ENCODE measurements at places on chromosomes 3 and 15.

- H3K36me3 ChIP-seq = no peaks in the 10 kb centered on the region
- H3K27me3 ChIP-seq = no peaks in the 10 kb centered on the region
- no peak overlapping the region for H3K27ac ChIP-seq
- no peak overlapping the region for H3K4me3 ChIP-seq
Observed at GRCh38 chr3:43726521-43726920, 35.8 kb downstream of the ABHD5 start.

- H3K36me3 ChIP-seq = no peaks in the 10 kb centered on the region
- H3K4me3 ChIP-seq = peak overlapping the region; percentile 45
- no peak overlapping the region for H3K27ac ChIP-seq
- H3K27me3 ChIP-seq = no peaks in the 10 kb centered on the region
- peak; percentile 41 for DNase-seq
Observed at GRCh38 chr15:98753726-98754656, 105.7 kb downstream of the IGF1R start.

DNA sequence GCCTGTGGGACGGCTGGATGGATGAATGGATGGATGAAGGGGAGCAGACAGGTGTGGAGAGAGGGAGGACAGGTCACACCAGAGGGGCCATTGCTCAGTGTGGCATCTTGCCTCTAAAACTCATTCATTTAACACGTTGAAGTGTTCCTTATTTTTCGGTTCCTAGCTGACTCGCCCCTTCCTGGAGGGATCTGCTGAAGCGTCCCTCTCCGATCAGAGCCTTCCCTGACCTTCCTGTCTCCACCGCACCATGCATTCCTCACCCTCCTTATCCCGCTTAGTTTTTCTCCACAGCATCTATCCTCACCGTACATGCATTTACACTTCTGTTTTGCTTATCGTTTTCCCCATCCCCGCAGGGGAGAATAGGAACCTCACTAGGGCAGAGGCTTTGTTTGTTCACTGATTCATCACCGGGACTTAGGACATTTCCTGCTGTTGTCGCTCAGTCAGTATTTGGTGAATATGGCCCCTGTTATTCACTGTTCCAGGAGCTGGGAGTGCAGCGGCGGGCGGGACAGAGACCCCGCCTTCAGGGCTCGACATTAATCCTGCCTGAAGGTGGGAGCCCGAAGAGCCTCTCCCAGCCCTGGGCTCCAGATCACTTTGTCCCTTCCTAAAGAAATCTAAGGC lies 32.0 kb downstream of the FOXL2 start:
- DNase-seq = peak; percentile 86
- peak overlapping the region; percentile 97 for H3K27ac ChIP-seq
- H3K4me1 ChIP-seq = no peaks in the 10 kb centered on the region
- H3K36me3 ChIP-seq = no peaks in the 10 kb centered on the region

DNA sequence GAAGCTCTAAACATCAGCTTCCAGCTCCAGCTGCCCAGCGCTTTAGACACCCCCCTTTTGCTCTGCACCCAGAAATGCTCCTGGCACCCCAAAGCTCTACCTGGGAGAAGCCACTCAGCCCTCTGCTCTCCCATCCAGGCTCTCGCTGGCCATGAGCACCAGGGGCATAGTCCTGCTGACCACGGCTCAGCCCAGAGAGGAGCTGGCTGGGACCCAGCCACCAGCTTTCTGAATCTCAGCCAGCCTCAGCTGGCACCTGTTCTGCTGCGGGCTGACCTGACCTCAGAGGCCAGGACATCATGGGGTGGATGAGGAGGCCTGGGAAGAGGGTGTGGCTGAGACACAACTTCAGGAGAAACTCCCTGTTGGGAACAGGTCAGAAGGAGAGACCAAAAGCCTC lies 8.6 kb downstream of the NTRK3 start:
- DNase-seq = no peak
- no peak overlapping the region for H3K27ac ChIP-seq
- no peaks in the 10 kb centered on the region for H3K27me3 ChIP-seq
- H3K4me1 ChIP-seq = no peaks in the 10 kb centered on the region

DNA sequence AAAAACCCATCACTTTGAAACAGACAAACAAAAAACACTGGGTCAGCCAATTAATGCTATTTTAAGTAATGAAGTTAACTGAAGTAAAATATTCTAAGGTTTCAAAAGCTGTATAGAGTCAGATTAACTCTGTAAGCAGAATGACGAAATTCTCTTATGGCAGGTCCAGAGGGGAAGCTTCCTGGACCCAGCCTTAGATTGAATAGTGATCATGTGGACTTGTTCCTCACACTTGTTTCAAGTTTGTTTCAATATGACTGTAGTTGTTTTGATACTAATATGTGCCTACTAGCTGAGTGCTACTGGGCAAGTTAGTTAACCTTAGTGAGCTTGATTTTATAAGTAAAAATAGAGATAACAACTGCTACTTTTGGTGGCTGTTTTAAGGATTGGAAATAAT lies 32.6 kb downstream of the PLS1 start:
- no peak for DNase-seq
- H3K4me1 ChIP-seq = no peaks in the 10 kb centered on the region
- H3K27ac ChIP-seq = no peak overlapping the region
- H3K27me3 ChIP-seq = no peaks in the 10 kb centered on the region
- H3K36me3 ChIP-seq = peaks cover 2% of the 10 kb centered on the region

- peaks cover 30% of the 10 kb centered on the region for H3K4me1 ChIP-seq
- DNase-seq = peak; percentile 63
Observed at GRCh38 chr3:117131259-117131658, 421.7 kb downstream of the TUSC7 start.

GRCh38 chr3:127542441-127542952 lies 48.0 kb downstream of the TPRA1 start:
- peaks cover 2% of the 10 kb centered on the region for H3K27me3 ChIP-seq
- H3K4me1 ChIP-seq = peaks cover 8% of the 10 kb centered on the region
- peak; percentile 48 for DNase-seq
- peak overlapping the region; percentile 28 for H3K27ac ChIP-seq
- no peak overlapping the region for H3K4me3 ChIP-seq

- H3K36me3 ChIP-seq = no peaks in the 10 kb centered on the region
- no peaks in the 10 kb centered on the region for H3K4me1 ChIP-seq
- H3K27me3 ChIP-seq = no peaks in the 10 kb centered on the region
- DNase-seq = no peak
Observed at GRCh38 chr3:180092889-180093288, 56.2 kb upstream of the PEX5L start.

DNA sequence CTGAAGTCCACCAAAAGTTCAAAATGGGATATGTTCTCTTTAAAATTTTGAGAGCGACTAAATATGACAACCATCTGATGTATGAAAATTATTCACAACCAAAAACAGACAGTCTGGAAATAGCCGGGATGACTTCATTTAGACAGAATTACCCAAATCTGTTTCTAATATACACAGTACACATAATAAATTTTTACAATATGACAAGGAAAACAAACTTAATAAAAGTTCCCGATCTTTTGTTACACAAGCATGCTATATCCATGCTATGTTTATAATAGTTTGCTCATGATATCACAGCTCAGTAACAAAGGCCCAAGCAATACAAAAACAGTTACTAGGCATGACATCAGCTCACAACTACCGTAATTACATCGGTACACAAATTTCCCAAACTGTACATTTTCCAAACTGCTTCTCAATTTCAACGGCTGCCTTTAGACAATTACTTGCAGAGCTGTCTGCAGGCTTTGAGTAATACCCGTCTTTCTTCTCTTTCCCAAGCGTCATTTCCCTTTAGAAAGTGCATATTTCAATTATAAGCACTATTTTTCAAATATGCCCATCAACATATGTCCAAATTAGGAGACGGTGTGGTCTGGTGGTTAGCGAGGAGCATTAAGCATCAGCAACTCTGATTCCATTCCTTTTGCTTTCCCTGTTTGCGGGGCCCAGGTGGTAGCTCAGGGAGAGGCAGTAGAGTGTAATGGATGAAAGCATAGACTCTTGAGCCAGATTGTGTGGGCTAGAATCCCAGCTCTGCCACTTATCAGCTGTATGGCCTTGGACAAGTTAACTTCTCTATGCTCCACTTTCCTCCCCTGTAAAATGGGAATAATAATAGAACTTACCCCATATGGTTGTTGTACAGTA lies 481.2 kb downstream of the FOXP1 start:
- H3K27me3 ChIP-seq = no peaks in the 10 kb centered on the region
- peak; percentile 45 for DNase-seq
- no peak overlapping the region for H3K4me3 ChIP-seq
- H3K36me3 ChIP-seq = peaks cover 3% of the 10 kb centered on the region
- H3K4me1 ChIP-seq = peaks cover 1% of the 10 kb centered on the region

GRCh38 chr15:38682861-38683260 lies 118.2 kb upstream of the RASGRP1 start:
- H3K27ac ChIP-seq = no peak overlapping the region
- H3K27me3 ChIP-seq = no peaks in the 10 kb centered on the region
- H3K4me1 ChIP-seq = no peaks in the 10 kb centered on the region
- DNase-seq = no peak
- H3K4me3 ChIP-seq = no peak overlapping the region

DNA sequence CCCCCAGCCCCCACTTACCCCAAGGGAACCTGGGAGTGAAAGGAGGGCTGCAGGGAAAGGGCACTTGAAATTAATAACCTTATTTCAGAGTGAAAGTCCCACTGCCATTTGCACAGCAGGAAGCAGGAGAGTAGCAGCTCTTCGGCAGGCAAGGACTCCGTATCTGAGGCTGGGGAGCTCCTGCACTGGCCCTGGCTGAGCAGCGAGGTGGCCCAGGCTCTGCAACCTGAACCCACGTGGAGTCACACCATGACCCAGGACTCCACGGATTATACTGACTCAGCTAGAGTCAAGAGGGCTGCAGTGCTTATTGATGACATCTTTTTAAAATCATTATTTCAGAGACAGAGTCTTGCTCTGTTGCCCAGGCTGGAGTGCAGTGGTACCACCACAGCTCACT lies 214.5 kb downstream of the XXYLT1 start:
- DNase-seq = no peak
- H3K36me3 ChIP-seq = no peaks in the 10 kb centered on the region
- H3K4me1 ChIP-seq = peaks cover 14% of the 10 kb centered on the region
- no peak overlapping the region for H3K27ac ChIP-seq

DNA sequence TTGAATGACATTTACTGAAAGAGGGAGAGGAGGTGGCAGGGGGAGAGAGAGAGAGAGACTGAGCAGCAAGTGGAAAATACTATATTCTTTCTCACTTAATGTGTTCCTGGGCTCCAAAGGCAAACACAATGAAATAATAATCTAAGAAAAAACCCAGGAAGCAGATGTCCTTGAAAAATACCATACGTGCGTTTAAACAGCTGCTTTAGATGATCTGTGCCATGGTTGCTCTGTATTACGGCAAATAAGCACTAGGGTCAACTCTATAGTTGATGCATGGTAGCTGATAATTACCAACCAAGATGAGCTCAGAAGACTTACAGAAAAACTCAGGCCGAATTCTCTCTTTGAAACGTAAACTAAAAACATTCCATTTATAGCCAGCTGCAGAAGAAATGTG lies 410.3 kb upstream of the TBL1XR1 start:
- H3K27ac ChIP-seq = no peak overlapping the region
- no peaks in the 10 kb centered on the region for H3K27me3 ChIP-seq
- no peak overlapping the region for H3K4me3 ChIP-seq
- H3K36me3 ChIP-seq = no peaks in the 10 kb centered on the region
- no peak for DNase-seq
- peaks cover 3% of the 10 kb centered on the region for H3K4me1 ChIP-seq

DNA sequence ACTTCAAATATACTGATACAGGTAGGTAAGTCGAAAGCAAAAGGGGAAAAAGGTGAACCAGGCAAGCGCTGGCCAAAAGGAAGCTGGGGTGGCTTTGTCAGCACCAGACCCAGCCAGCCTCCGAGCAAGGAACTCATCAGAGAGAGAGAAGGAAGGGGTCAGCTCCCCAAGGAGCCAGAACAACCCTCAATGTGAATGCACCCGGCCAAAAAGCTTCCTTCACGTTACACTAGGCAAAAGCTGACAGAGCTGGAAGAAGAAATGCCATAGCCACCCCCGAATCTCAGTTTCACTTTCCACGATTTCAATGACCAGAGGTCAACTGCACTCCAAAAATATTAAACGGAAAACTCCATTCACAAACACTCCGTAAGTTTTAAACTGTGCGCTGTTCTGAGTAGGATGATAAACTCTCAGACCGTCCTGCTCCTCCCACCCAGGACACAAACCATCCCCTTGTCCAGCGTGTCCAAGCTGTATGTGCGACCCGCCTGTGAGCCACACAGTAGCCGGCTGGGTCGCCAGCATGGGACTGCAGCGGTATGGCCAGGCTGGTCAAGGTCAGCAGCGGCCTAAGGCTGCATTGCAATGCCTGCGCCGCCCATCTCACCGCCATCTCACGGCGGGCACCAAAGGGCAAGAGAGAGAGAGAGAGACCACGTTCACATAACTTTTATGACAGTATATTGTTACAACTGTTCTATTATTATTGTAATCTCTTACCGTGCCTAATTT lies 29.7 kb downstream of the CYFIP1 start:
- H3K27me3 ChIP-seq = no peaks in the 10 kb centered on the region
- no peak for DNase-seq
- H3K27ac ChIP-seq = no peak overlapping the region
- H3K4me1 ChIP-seq = no peaks in the 10 kb centered on the region
- H3K36me3 ChIP-seq = peaks cover 23% of the 10 kb centered on the region
- H3K4me3 ChIP-seq = no peak overlapping the region

- no peaks in the 10 kb centered on the region for H3K4me1 ChIP-seq
- no peak overlapping the region for H3K27ac ChIP-seq
- no peaks in the 10 kb centered on the region for H3K27me3 ChIP-seq
- no peak for DNase-seq
- no peak overlapping the region for H3K4me3 ChIP-seq
- no peaks in the 10 kb centered on the region for H3K36me3 ChIP-seq
Observed at GRCh38 chr15:48385031-48385830, 54.0 kb downstream of the DUT start.

DNA sequence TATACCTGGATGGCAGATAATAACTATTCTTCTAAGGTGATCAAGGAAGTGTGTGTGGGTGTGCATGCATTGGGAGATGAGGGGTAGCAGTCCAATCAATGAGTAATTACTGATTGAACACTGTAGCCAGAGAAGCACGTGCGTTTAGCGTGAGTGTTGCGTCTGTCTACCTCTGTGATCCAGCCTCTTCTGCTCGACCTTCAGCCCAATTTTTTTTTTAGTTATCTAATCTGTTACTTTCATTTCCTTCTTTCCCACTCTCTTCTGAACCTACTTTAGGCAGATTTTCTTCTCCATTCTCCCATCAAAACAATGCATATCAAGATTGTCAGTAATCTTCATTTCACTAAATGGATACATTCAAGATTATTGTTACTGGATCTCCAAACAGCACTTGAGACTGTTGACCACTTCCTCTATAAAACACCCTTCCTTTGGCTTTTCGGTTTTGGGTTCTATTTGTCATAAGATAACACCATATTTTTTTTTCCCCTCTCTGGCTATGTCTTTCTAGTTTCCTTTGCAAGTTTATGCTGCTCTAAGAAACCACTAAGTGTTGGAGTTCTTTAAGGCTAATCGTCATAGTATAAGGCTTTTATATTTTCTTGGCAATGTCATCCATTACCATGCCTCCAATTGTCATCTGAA lies 41.0 kb downstream of the MCTP2 start:
- no peak for DNase-seq
- no peak overlapping the region for H3K4me3 ChIP-seq
- H3K27me3 ChIP-seq = no peaks in the 10 kb centered on the region
- peaks cover 2% of the 10 kb centered on the region for H3K4me1 ChIP-seq
- H3K36me3 ChIP-seq = no peaks in the 10 kb centered on the region

GRCh38 chr15:74817370-74817737 lies 4.7 kb downstream of the LMAN1L start:
- H3K27me3 ChIP-seq = no peaks in the 10 kb centered on the region
- H3K36me3 ChIP-seq = no peaks in the 10 kb centered on the region
- H3K27ac ChIP-seq = peak overlapping the region; percentile 50
- no peak overlapping the region for H3K4me3 ChIP-seq
- peak; percentile 70 for DNase-seq

GRCh38 chr3:56837196-56837955 lies 35.6 kb upstream of the ARHGEF3 start:
- no peaks in the 10 kb centered on the region for H3K4me1 ChIP-seq
- H3K27ac ChIP-seq = no peak overlapping the region
- DNase-seq = no peak
- no peaks in the 10 kb centered on the region for H3K36me3 ChIP-seq
- no peaks in the 10 kb centered on the region for H3K27me3 ChIP-seq

All from small intestine (tissue), 16 donors.